ENCODE measurements at places on chromosomes 3 and 15. TPM values are rescaled to one million over a fixed set of nuclear protein-coding genes. Genes with fewer than 3 reads are reported as not detected.

GRCh38 chr15:45112591-45113379 is 1.2 kb downstream of the DUOX2 start:
- H3K27me3 ChIP-seq: peaks cover 76% of the 10 kb centered on the region
- DNase-seq: peak; percentile 63
- H3K27ac ChIP-seq: no peak overlapping the region
- H3K4me3 ChIP-seq: peak overlapping the region; percentile 76
- peaks cover under 1% of the 10 kb centered on the region for H3K4me1 ChIP-seq
- H3K36me3 ChIP-seq: no peaks in the 10 kb centered on the region

Gene RNF13
- 57.8 TPM for total RNA-seq

Gene DZIP1L
- 17.8 TPM for total RNA-seq

Gene COL6A5
- total RNA-seq: 0.14 TPM

DNA sequence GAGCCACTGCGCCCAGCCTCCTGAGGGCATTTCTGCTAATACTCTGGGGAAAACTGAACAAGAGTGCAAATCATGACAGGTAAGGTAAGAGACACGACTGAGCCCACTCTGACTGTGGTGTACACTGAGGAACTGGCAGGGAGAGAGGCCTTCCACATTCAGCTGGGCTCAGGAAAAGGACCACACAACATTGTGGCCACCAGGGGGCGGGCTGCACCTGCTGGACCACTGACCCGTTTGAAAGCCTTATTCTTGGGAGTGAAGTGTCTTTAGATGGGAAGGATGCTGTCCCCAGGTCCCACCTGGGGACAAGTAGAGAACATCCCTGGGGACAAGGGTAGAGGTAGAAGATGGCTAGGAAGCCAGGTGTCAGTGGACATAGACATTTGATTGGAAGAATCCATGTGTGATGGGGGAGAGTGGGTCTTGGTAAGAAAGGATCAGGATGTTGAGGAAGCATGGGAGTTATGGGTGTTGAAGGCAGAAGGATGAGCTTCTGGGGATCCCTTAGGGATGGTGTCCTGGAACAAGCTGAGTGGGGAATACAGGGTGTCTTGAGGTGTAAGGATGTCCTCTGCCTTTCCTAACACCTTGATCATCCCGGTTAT is 6.2 kb upstream of the CTDSPL start:
- H3K36me3 ChIP-seq: peaks cover 4% of the 10 kb centered on the region
- H3K4me1 ChIP-seq: peaks cover 4% of the 10 kb centered on the region
- peak overlapping the region; percentile 7 for H3K27ac ChIP-seq
- H3K4me3 ChIP-seq: peak overlapping the region; percentile 21

- H3K27me3 ChIP-seq: no peaks in the 10 kb centered on the region
- no peak for DNase-seq
- peaks cover 7% of the 10 kb centered on the region for H3K4me1 ChIP-seq
- no peak overlapping the region for H3K4me3 ChIP-seq
- H3K36me3 ChIP-seq: peaks cover 9% of the 10 kb centered on the region
- no peak overlapping the region for H3K27ac ChIP-seq
Observed at GRCh38 chr3:136543385-136543784, 208.8 kb downstream of the STAG1 start.

Gene TRANK1
- total RNA-seq: 8.6 TPM

DNA sequence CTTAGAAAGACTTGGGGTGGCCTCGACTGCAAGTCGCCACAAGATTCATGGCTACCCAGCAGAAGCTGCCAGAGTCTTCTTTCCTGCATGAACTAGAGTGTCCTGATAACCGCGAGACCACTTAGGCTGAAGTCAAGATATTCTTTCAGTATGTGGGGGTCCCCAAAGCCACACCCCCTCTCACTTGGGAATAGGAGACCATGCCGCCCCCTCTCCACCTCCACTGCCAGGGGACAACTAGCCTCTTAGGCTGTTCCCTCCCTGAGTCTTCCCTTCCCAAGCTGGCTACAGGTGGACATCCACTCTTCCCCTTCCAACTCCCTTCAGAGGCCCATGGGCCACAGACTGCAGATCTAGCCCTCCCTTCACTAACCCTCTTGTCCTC is 1.3 kb upstream of the CCDC12 start:
- H3K4me1 ChIP-seq: peaks cover 24% of the 10 kb centered on the region
- H3K4me3 ChIP-seq: peak overlapping the region; percentile 99
- DNase-seq: no peak

DNA sequence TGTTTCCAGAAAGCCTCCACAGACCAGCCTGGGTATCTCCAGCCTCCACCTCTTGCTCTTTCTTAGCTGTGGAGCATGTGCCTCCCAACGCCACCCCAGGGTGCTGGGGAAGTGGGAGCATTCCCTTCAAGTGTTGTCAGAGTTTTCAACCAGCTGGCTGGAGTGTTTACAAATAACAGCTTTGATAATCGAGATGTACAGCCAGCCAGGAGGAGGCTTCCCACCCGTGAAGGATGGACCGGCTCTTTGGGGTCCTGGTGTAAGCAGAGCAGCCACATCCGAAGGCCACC is 8.5 kb upstream of the OXTR start:
- H3K36me3 ChIP-seq: no peaks in the 10 kb centered on the region
- H3K27me3 ChIP-seq: peaks cover 4% of the 10 kb centered on the region
- H3K4me3 ChIP-seq: no peak overlapping the region

- H3K27me3 ChIP-seq: peaks cover 54% of the 10 kb centered on the region
- H3K4me3 ChIP-seq: no peak overlapping the region
Observed at GRCh38 chr3:84965141-84965540, 6.4 kb downstream of the CADM2 start.

- H3K4me1 ChIP-seq: peaks cover 4% of the 10 kb centered on the region
- no peaks in the 10 kb centered on the region for H3K36me3 ChIP-seq
- DNase-seq: no peak
- H3K4me3 ChIP-seq: peak overlapping the region; percentile 48
Observed at GRCh38 chr3:190369668-190370295, 18.2 kb upstream of the CLDN16 start.

GRCh38 chr15:71662306-71662705 is 148.0 kb upstream of the NR2E3 start:
- H3K4me3 ChIP-seq: no peak overlapping the region
- H3K4me1 ChIP-seq: peaks cover 14% of the 10 kb centered on the region
- peaks cover 30% of the 10 kb centered on the region for H3K36me3 ChIP-seq
- no peaks in the 10 kb centered on the region for H3K27me3 ChIP-seq
- H3K27ac ChIP-seq: no peak overlapping the region

GRCh38 chr15:68885070-68885469 is 45.3 kb upstream of the SPESP1 start:
- no peak overlapping the region for H3K27ac ChIP-seq
- H3K4me1 ChIP-seq: peaks cover 9% of the 10 kb centered on the region
- H3K4me3 ChIP-seq: no peak overlapping the region
- no peaks in the 10 kb centered on the region for H3K36me3 ChIP-seq

- peak overlapping the region; percentile 88 for H3K4me3 ChIP-seq
- peaks cover under 1% of the 10 kb centered on the region for H3K36me3 ChIP-seq
- H3K4me1 ChIP-seq: peaks cover 48% of the 10 kb centered on the region
- peak overlapping the region; percentile 91 for H3K27ac ChIP-seq
Observed at GRCh38 chr15:33068511-33068990, 126.0 kb downstream of the FMN1 start.

Gene MEGF11
- total RNA-seq: 3.3 TPM

DNA sequence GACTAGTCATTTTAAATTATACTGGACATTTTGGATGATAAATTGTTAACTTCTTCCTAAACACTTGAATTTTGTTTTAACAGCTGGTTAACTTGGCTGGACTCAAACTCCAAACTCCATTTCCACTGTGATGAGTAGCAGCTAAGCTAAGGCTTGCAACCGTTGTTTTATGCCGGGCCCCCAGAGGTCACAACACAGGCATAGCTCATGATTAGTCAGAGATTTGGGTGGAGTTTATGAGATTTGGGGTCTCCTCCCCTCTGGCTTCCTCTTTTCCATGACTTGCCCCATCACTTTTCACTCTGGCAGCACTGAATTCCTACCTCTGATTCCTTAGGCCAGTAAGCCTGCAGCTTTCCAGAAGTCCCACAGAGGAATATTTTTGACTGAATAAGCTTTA is 12.8 kb downstream of the THAP10 start:
- no peaks in the 10 kb centered on the region for H3K36me3 ChIP-seq
- peaks cover 4% of the 10 kb centered on the region for H3K4me1 ChIP-seq
- no peak overlapping the region for H3K27ac ChIP-seq

DNA sequence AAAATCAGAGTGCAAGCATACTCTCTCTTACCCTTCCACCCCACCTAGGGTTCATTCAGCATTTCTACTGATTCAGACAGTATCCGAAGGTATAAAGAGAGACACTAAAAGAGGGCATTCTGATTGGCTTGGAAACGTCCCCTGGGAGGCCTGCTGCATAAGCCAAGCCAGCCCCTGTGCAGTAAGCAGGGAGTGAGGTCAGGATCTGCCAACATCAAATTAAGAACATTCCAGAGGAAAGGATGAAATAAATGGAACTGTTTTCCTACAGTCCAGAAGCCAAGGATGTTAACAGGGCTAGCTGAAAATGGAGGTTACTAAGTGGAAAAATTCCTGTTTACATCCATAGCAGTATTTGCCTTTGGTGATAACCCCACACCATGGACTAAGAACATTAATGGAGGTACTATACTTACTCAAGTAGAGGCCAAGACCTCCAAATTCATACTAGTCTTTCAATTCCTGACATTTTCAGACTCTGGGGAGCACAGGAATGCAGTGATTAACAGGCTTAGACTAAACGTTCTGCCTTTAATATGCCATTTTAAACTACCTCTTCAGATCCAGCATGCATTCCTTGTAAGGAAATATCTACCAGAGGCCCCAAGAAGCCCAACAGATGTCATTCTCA is 34.5 kb downstream of the NPTN start:
- peaks cover 3% of the 10 kb centered on the region for H3K36me3 ChIP-seq
- no peak overlapping the region for H3K27ac ChIP-seq
- no peak for DNase-seq

Gene SOX2
- total RNA-seq: 20.5 TPM

Gene ANKRD63
- total RNA-seq: 1.5 TPM

GRCh38 chr15:55969582-55969981 is 23.8 kb downstream of the NEDD4 start:
- no peak overlapping the region for H3K4me3 ChIP-seq
- DNase-seq: no peak
- H3K27ac ChIP-seq: no peak overlapping the region
- H3K36me3 ChIP-seq: peaks cover 10% of the 10 kb centered on the region

Gene SLC9C1
- total RNA-seq: 0.48 TPM

DNA sequence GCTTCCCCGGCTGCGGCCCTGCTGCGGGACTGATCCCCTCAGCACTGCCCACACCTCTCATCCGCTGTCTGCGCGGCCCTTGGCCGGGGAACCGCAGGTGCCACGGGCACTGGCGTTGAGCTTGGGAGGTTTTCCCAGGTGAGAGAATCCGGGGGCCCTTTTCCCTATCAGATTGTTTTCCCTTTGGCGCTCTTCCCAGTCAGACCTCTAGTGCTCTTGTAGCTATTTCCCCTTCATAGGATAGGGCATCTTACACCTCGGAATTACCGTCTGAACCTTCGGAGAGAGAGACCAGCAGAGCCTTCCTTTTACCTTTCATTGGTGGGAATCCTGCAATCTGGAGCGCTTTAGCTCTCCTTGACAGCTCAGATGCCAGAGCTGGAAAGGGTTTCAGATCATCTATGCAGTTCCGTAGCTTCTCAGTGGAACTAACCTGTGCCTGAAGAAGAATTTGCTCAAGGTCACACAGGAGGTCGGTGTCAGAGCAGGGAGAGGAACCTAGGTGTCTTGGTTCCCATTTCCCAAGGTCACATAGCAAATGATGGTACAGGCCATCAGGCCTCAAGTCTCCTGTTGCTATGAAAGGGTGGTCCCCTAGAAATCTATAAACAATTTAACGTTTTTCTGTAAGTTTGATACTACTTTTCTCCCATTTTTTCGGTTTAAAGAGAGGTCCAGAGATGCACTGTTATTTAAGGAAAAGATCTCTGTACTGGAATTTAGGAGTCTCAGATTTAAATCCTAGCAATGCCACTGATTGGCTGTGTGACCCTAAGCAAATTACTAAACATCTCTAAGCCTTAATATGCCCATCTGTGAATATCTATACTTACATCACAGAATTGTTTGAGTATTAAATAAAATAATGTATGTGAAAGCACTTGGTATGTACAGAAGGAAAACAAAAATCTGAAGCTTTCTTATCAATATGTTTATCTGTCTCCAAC is 916 bp downstream of the IDH3A start:
- peak overlapping the region; percentile 94 for H3K4me3 ChIP-seq
- H3K27ac ChIP-seq: peak overlapping the region; percentile 84
- no peaks in the 10 kb centered on the region for H3K27me3 ChIP-seq

DNA sequence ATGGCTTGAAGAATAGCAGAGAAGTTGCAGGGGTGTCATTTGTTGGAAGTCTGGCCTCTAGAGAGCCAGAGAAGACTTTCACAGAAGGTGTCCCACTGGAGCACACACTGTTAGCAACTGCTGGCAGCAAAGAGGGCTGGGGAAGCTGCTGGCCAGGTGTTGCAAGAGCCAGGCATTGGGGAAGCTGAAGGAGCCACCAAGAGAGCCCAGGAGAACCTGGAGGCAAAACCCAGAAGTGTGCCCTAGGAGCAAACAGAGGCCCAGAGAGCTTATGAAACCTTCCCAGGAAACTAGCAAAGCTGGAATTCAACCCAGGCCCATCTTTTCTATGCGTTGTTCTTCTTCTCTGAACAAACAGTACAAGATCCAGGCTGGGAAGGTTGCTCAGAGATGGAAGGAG is 132.7 kb upstream of the TRIM42 start:
- no peaks in the 10 kb centered on the region for H3K27me3 ChIP-seq
- no peak overlapping the region for H3K4me3 ChIP-seq
- no peaks in the 10 kb centered on the region for H3K36me3 ChIP-seq
- no peak overlapping the region for H3K27ac ChIP-seq
- no peaks in the 10 kb centered on the region for H3K4me1 ChIP-seq
- no peak for DNase-seq

Gene SYNM
- 2.2 TPM for total RNA-seq

Gene HCLS1
- total RNA-seq: 6.0 TPM

Gene ONECUT1
- total RNA-seq: 11.1 TPM

- no peaks in the 10 kb centered on the region for H3K36me3 ChIP-seq
- H3K27me3 ChIP-seq: no peaks in the 10 kb centered on the region
- no peak for DNase-seq
- peak overlapping the region; percentile 51 for H3K27ac ChIP-seq
- H3K4me3 ChIP-seq: no peak overlapping the region
Observed at GRCh38 chr3:70264122-70264780, 48.2 kb downstream of the MDFIC2 start.

- no peak overlapping the region for H3K4me3 ChIP-seq
- H3K4me1 ChIP-seq: peaks cover 10% of the 10 kb centered on the region
- DNase-seq: no peak
- peaks cover 27% of the 10 kb centered on the region for H3K36me3 ChIP-seq
- H3K27ac ChIP-seq: no peak overlapping the region
- H3K27me3 ChIP-seq: no peaks in the 10 kb centered on the region
Observed at GRCh38 chr3:141286856-141287255, 55.2 kb downstream of the PXYLP1 start.

Gene KNG1
- total RNA-seq: not detected

DNA sequence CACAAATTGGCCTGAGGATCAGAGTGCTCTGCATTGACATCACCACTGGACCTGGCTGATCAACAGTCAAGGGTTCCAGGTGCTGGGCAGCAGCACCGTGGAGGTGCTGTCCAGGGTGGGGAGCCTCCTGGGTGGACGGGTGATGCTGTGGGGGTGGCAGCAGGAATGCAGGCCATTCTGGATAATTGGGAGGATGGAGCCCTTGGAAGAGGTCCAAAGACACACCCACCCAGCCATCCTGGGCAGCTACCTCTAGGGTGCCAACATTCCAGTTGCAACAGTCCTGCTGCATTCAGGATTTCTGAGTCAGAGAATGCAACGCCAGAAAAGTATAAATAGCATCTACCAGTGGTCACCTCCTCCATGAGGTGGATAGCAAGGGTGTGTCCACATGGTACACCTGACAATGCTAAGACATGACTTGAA is 26.8 kb downstream of the STARD5 start:
- DNase-seq: no peak
- no peak overlapping the region for H3K27ac ChIP-seq
- H3K4me3 ChIP-seq: no peak overlapping the region
- H3K4me1 ChIP-seq: peaks cover 8% of the 10 kb centered on the region
